ENCODE measurements at places on chromosomes 5 and 9.
A peak's percentile ranks its signal among the peaks of the same experiment; 100 is the strongest.

GRCh38 chr9:138024831-138025291, 147.3 kb downstream of the CACNA1B start:
- no peak for DNase-seq

DNA sequence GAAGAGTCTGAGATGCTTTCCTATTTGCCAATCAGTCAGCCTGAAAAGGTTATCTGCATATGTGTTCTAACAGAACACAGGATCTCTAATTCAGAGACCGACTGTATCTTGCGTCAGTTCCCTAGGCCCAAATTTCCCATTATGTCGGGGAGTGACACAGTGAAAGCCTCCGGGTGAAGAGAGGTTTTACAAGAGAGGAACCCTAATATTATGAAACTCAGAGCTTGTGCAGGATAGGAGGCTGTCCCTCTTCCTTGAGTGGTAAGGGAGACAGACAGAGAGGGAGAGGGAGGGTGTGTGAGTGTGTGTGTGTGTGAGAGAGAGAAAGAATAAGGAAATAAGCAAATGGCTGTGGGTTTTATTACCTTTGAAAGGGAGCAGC, 1.9 kb downstream of the CD14 start:
- no peak for DNase-seq

GRCh38 chr5:139474890-139475791, 4.3 kb downstream of the SMIM33 start:
- no peak for DNase-seq

GRCh38 chr5:138583984-138584637, 8.9 kb upstream of the HSPA9 start:
- peak; percentile 19 for DNase-seq

GRCh38 chr9:129567842-129568559, 52.9 kb downstream of the C9orf50 start:
- peak; percentile 75 for DNase-seq

- DNase-seq, result no peak
These were observed 260.4 kb downstream of the FANCC start for GRCh38 chr9:95057101-95057500.

DNA sequence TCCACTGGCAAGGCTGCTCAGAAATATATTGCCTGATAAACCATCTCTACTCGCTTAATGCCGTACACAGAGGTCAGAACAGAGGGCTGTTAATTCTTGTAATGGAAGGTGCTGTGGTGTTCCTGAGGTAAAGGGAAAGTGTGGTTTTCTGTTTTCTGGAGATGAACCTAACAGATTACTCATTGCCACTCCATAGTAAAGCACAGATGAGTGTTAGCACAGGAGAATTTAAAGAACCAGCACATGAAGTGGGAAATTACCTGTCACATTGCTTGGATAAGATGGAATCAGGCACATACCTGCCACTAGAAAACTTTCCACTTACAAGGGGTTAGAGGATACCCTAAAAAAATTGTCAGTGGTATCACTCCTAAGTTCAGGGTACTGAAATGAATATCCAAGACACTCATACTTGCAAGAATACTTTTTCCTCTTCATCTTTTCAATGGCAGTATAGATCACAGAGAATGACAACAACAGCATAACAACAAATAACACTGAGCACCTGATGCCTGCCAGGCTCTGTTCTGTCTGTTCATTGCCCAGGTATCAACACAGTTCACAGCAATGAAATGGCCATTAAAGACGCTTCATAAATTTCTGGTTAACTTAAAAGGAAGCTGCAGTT, 152.9 kb upstream of the GNA14 start:
- DNase-seq, result no peak

DNA sequence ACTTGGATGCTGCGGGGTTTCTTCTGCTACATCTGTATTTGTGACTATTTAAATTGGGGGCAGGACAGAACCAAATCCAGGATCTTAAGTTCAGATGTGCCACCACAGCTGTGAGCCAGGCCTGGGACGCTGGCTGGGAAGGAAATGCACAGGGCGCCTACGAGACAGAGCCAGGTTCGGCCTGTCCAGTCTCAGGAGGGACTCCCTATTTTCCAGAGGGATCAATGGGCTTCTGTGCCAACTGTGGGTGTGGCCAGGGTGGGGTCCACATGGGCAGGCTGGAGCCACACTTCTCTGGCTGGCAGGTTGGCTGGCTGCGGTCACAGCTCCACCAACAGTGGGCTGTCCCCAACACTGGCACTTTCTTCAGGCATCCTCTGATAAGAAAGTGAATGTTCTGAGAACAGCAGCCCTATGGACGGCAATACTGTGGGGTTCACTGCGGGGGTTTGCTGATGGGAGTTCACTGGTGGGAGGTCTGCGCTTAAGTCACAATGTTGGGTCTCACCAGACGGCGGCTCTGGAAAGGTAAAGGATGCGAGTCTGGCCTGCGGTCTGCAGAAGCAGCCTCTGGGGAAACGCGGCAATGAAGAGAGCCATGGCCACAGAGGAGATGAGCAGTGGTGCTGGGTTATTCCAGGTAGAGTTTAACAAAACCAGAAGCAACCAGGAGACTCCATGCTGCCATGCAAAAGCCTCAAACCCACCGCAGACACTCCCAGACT, 78.1 kb downstream of the DAP start:
- no peak for DNase-seq

DNA sequence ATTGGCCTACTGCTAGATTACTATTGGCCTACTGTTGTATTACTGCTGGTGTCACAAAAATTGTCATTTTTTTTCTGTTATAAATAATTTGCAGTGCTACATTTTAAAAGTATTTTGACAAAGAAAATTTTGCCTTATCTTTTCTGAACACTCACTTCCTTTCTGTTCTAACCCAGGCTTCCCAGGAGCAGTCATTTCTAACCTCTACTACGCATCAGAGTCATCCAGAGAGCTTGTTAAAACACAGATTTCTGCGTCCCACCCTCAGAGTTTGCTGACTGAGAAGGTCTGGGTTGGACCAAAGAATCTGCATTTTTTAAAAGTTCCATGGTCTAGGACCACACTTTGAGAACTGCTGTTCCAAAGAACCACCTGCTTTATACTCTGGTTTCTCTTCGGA, 306.1 kb downstream of the GLIS3 start:
- no peak for DNase-seq

DNA sequence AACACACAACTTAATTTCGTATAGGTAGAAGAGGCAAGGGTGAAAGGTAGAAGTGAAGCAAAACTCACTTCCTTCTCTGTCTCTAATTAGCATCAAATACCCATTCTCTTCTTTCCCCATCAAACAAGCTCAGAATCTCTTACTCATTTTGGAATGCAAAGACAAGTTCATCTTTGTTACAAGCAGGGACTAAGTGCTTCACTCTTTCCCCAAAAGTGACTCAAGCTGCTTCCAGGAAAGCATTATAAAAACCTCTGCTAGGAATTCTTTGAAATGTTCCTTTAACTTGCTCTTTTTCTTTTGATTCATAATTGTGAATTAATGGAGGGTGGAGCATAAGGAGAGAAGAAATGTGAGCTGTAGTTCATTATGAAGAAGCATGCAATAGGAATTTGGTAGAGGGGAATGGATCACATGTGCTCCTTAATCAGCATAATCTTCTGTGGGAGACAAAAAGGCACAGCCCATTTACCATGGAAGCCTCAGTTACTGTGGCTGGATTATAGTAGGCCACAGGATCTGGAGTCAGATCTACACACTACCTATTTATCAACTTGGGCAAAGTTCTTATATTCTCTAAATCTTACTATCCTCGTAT, 109.5 kb upstream of the DPYSL3 start:
- DNase-seq, result no peak

- DNase-seq, result no peak
These were observed 18.9 kb upstream of the SEMA5A start for GRCh38 chr5:9564752-9565151.

- no peak for DNase-seq
These were observed 12.2 kb downstream of the FPGS start for GRCh38 chr9:127814619-127815511.

GRCh38 chr9:2966565-2967300, 122.8 kb upstream of the PUM3 start:
- no peak for DNase-seq

GRCh38 chr5:90193185-90193822, 216.3 kb downstream of the CETN3 start:
- DNase-seq, result no peak

- DNase-seq, result no peak
These were observed 82.7 kb upstream of the TAF11L2 start for GRCh38 chr5:17415321-17415758.

DNA sequence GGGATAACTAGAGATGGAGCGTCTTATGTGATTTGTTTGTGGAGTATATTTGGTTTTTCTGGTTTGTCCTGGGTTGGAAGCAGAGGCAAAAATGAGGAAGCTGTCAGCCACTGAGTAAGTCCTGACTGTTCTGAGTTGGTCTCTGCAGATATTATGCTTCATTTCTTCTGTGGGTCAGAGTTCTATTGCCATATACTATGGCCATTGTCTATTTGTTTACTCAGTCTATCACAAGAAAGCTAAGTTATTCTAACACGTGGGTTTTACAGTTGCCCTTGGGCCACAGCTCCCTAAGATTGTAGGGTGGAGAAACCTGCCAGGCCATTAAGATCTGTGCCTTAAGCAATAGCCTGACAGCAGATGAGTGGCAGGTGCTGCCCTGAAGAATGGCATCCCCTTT, 3.0 kb upstream of the CTSV start:
- no peak for DNase-seq

DNA sequence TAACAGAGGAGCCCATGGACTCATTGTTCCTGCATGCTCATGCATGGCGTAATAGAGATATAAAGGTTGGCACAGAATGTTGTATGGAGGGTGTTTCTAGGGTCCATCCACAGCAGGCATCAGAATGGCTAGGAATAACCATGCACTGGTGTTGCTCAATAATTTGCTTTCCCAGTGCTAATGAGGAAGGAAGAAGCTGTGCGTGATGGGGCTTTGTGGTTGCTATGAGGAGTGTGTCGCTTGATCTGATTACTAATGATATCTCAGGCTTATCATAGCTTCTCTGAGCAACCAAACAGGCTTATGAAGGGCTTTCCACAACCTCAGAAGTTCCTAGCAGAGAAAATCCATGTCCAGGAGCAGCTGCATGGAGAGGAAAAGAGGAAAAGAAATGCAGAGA, 151.3 kb upstream of the TRPC7 start:
- no peak for DNase-seq

DNA sequence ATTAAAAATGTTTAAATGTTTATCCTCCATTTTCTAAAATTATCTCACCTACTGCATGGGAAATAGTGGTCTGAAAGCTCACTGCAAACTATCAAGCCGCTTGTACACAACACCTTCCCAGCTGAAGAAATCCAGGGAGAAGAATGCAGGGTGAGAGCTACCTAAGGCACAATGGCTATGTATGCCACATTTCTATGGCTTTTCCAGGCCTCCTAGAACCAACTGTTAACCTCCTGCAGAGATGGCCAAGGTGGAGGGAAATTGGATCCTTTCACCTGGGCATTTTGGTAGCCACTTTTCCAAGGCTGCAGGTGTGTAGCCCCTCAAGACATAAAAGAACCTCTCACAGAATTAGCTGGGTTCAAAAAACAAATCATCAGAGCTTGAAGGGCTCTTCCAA, 286.4 kb downstream of the EBF1 start:
- DNase-seq, result no peak

- no peak for DNase-seq
These were observed 4.5 kb downstream of the FCN1 start for GRCh38 chr9:134913041-134913712.

DNA sequence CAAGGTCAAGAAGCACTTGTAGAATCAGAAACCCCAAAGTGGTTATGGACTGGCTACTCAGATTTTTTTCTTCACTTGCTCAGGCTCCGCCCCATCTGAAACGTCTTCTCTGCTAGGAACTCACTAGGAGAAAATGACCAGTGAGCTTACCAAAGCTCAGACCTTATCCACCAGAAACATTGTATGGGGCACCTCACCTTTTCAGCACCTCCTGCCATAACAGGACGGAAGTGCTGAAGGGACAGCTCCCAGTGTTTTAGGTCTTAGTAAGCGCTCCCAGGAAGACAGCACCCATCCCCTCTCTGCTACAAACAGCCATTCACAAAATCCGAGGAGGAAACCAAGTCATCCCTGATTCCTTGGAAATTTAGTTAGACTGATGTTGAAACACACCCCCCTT, 1.2 kb upstream of the GABRA1 start:
- no peak for DNase-seq

GRCh38 chr5:172162323-172162986, 25.6 kb downstream of the STK10 start:
- DNase-seq, result peak; percentile 30

- no peak for DNase-seq
These were observed 1402.4 kb upstream of the NUDT12 start for GRCh38 chr5:104965006-104965405.

- no peak for DNase-seq
These were observed 281.7 kb upstream of the IRX2 start for GRCh38 chr5:3033033-3033755.

DNA sequence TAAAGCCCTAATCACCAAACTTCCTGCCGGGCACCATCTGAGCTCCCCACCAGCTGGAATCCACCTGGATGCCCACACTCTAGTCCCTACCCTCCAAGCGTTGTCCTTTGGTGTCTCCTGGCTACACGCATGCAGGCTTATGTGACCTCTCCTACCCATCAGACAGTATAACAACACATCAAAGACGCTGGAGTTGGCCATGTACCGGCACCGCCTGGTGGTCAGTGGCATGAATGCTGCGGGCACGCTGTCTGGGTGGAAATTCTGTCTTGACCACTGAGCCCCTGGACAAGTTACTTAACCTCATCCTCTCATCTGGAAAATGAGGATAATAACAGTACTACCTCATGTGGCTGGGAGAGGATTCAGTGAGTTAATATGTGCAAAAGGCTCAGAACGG, 23.4 kb upstream of the CORO2A start:
- no peak for DNase-seq

DNA sequence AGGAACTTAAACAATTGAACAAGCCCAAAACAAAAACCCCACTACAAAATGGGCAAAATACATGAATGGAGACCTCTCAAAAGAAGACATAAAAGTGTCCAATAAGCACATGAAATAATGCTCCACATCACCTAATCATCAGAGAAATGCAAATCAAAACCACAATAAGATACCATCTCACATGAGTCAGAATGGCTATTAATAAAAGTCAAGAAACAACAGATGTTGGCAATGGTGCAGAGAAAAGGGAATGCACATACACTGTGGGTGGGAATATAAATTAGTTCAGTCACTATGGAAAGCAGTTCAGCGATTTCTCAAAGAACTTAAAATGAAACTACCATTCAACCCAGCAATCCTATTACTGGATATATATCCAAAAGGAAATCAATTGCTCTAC, 337.4 kb upstream of the GRIA1 start:
- no peak for DNase-seq

DNA sequence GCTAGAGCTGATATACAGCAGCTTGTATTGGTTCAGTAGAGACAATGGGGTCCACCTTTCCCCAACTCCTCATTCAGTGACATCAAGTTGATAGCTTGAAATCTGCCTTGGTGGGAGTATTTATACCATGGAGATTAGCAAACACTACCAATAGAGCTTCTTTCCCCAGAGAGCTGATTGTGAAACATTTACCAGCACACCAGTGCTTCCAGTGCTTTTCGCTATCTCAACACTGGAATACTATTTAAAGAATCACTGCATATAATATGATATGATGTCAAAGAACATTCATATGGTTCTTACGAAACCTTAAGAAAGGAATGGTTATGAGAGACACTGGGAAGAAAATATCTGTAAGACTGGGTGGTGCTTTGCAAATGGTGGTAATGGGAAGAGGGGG, 21.8 kb upstream of the RNF145 start:
- no peak for DNase-seq

Data from HepG2 (cell line).